ENCODE measurements at places on chromosomes 2 and 18. TPM values are rescaled to one million over a fixed set of nuclear protein-coding genes. Genes with fewer than 3 reads are reported as not detected.

- no peak overlapping the region for H3K27ac ChIP-seq
- no peaks in the 10 kb centered on the region for H3K27me3 ChIP-seq
- DNase-seq: no peak
- H3K4me3 ChIP-seq: no peak overlapping the region
These were observed 151.0 kb upstream of the GATA6 start for GRCh38 chr18:22018366-22018765.

The FAM124B gene
- total RNA-seq: 4.8 TPM

The YES1 gene
- 42.0 TPM for total RNA-seq

GRCh38 chr2:63484901-63485300 lies 103.4 kb downstream of the WDPCP start:
- H3K4me1 ChIP-seq: no peaks in the 10 kb centered on the region
- H3K4me3 ChIP-seq: no peak overlapping the region
- no peak overlapping the region for H3K27ac ChIP-seq
- no peak for DNase-seq
- H3K36me3 ChIP-seq: no peaks in the 10 kb centered on the region
- no peaks in the 10 kb centered on the region for H3K27me3 ChIP-seq

- no peaks in the 10 kb centered on the region for H3K27me3 ChIP-seq
- H3K27ac ChIP-seq: no peak overlapping the region
- DNase-seq: no peak
- no peak overlapping the region for H3K4me3 ChIP-seq
- H3K36me3 ChIP-seq: peaks cover 52% of the 10 kb centered on the region
These were observed 82.6 kb upstream of the FRZB start for GRCh38 chr2:182949052-182949451.
